Frontal cortex (tissue), 4 donors: ENCODE measurements at places on chromosomes 12 and 14. TPM values are rescaled to one million over a fixed set of nuclear protein-coding genes. Genes with fewer than 3 reads are reported as not detected.

GRCh38 chr12:94795520-94795919 lies 145.2 kb upstream of the TMCC3 start:
- DNase-seq, result no peak

- no peak for DNase-seq
Observed at GRCh38 chr12:102504280-102504679, 23.9 kb upstream of the IGF1 start.

DNA sequence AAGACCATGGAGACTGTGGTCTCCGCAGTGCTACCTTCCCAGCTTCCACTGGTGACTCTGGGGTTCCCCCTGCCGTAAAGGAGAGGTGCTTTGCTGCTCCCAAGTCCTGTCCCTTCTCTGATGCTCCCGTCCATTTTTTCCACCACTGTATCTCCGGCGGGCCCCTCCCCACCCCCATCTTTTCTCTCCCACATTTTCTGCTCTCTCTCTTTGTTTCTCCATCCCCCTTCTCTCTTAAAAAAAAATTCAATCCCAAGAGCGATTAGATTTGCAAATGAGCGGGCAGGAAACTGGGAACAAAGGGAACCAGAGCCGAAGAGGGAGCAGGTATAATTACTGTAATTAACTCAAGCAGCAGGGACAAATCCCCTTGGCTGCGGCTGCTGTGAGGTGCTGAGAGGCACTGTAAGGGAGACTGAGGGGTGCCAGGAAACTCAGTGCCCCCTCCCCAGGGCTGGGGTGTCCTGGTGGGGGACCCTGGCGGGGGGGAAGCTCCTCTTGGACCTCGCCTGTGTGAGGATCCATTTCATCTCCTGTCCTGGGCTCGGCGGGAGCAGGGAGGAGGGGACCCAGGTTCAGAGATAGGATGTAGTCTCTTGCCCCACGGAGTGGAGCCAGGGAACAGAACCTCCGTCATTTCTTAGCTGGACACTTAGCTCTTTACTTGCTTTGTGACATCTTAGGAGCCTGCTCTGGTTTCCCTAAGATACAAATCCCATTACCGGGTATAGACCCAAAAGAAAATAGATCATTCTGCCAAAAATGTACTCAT lies 140.4 kb upstream of the NRXN3 start:
- DNase-seq, result no peak

DNA sequence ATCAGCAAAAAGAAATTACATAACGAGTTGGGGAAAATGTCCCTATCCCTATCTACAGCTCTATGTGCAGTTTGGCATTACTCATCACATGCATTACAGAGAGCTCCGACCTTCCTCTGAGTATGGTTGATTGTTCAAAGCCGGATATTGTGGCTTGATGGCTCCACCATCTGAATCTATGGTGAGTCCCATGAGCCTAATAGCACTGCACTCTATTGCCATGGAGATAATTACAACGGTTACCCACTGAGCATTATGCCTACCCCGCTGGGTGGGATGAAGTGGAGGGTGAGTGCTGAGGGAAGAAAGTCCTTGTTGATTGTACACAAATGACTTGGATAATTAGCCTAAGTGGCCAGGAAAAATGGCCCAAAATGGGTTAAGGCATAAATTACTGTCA lies 800.5 kb downstream of the NRXN3 start:
- DNase-seq, result no peak

GRCh38 chr14:90580377-90581335 lies 183.8 kb downstream of the CALM1 start:
- DNase-seq, result no peak

DNA sequence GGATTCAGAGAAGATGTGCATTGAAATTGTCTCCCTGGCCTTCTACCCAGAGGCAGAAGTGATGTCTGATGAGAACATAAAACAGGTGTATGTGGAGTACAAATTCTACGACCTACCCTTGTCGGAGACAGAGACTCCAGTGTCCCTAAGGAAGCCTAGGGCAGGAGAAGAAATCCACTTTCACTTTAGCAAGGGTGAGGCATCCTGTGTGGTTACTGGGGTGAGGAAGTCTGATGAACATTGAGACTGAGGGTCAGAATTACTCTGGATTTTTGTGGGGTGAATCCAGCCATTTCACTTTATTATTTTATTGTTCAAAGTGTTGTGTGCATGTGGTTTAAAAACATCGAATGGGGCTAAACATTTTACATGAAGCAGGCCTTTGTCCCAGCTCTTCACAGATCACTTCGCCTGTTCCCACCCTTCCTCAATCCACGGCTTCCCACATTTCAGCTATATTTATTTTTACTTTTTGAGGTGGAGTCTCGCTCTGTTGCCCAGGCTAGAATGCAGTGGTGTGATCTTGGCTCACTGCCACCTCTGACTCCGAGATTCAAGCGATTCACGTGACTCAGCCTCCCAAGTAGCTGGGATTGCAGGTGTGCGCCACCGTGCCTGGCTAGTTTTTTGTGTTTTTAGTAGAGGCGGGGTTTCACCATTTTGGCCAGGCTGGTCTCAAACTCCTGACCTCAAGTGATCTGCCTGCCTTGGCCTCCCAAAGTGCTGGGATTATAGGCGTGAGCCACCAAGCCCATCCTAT lies 40.6 kb downstream of the SUPT16H start:
- no peak for DNase-seq

DNA sequence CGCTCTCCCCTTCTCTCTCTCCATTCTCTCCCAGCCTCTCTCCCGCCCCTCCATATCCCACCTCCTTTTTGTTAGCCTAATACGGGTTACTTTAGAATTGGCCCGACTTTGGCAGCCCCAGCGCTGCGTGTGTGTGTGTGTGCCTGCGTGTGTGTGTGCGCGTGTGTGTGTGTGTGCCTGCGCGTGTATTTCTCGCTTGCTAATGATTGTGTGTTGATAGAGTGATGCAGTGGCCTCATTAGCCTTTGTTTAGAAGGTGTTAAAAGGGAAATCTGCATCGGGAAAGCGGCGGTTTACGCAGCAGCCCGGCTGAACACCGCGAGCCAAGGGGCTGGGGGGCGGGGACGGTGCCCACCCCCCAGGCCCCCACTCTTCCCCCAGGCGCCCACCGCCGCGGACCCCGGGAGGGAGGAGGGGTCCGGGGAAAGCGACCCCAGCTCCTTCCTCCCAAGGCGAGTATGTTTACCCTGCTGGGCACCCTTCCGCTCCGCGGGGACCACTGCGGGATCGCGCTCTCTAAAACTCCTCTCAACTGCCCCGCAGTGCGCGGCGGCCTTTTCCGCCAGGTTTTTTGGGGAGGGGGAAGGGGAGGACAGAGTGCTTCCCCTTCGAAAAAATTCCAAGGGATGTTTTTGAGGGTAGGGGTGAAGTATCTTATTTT lies 6.8 kb upstream of the LHX5 start:
- no peak for DNase-seq

DNA sequence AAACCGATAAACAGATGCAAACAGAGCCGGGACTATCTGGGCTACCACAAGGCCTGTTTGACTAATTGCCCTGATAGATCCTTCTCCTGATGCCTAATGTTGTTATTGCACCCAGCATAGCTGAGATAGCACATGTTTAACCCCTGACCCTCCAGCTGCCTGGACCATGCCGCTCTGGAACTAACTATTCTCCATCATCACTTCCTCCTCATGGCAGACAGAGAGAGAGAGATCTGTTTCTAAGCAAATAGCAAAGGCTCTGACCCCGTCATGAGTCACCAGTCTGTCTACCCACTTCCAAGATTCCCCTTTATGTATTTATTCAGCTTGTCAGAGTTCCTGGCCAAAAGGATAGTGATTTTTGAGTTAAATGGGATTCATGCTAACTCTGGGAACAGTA lies 58.2 kb upstream of the FLRT2 start:
- no peak for DNase-seq

GRCh38 chr14:23121361-23121771 lies 2.3 kb upstream of the CEBPE start:
- DNase-seq, result no peak

GRCh38 chr12:67754933-67755697 lies 106.6 kb downstream of the DYRK2 start:
- no peak for DNase-seq

GRCh38 chr14:96584199-96584906 lies 82.2 kb downstream of the PAPOLA start:
- no peak for DNase-seq

GRCh38 chr12:30952015-30952414 lies 25.5 kb downstream of the TSPAN11 start:
- DNase-seq, result no peak

- no peak for DNase-seq
Observed at GRCh38 chr12:23947395-23947794, 2.1 kb downstream of the SOX5 start.

- DNase-seq, result no peak
Observed at GRCh38 chr14:23321572-23322547, 603 bp downstream of the PABPN1 start.

- no peak for DNase-seq
Observed at GRCh38 chr12:24864796-24865125, 84.1 kb downstream of the BCAT1 start.

DNA sequence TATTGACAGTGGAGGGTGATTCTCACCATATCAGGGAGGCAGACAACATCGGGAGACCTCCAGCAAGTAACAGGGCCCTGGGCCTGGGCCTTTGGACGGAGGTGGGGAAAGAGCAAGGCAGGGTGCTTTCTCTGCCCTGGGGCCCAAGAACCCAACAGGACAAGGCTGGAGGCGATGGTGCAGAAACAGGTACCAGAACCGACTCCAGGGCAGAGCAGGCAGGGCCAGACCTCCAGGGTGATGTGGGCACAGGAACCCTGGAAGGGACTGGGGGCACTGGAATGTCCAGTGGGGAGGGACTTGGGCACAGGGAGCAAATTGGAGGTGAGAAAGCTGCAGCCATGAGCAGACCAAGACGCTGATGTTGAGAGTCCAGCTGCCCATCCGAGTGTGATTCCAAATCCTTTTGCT lies 44.4 kb downstream of the PRMT8 start:
- DNase-seq, result no peak

DNA sequence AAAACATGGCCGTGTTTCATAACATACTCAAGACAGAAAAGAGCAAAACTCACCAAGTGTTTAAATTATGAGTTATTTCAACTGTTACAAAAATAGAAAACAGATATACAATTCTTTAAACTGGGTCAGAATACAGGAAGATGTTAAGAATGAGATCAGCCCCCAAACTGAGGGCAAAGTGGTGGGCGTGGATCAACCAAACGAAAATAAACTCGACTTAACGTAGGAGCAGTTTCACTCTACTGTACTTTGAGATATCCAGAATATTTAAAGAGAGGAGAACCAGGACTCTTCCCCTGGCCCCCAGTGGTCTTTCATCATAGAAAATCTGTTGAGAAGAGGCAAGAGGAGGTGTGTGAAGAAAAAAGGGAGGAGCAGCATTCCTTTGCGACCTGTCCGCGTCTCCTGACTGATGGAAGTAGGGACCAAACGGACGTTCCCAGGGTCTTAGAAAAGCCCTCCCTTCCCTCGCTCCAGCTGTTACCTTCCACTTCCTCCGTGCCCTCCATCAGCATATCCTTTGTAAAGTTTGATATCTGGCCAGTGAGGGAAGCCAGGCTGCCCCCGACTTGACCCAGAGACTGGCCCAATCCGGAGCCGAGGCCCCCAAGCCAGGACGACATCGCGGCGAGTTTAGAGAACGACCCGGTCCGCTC lies 668 bp downstream of the TRIP11 start:
- DNase-seq, result no peak

- DNase-seq, result no peak
Observed at GRCh38 chr12:32400866-32401265, 1.5 kb downstream of the FGD4 start.

DNA sequence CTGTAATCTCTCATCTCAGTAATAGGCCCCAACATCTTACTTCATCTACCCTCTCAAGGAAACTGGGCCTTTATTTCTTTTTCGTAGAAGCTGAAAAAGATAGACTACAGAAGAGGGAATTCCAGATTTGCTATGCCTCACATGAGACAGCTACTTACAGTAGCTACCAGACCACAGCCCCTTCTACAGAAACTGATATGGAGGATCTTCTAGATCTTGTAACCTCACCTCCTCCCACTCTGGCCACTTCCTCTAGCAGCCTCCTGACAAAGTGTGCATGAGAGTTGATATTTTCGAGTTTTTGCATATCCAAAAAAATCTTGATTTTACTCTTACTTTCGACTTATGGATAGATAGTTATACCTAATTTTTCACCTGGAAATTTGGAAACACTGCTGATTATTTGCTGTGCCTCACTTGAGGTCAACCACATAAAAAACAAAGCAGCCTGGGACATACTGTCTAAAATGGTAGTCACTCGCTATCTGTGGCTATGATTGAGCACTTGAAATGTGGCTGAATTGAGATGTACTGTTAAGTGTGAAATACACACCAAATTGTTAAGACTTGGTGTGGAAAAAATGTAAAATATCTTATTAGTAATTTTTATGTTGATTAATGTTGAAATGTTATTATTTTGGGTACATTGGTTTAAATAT lies 86.3 kb upstream of the NID2 start:
- no peak for DNase-seq

- DNase-seq, result no peak
Observed at GRCh38 chr14:106318700-106319099, 792.3 kb downstream of the TMEM121 start.

DNA sequence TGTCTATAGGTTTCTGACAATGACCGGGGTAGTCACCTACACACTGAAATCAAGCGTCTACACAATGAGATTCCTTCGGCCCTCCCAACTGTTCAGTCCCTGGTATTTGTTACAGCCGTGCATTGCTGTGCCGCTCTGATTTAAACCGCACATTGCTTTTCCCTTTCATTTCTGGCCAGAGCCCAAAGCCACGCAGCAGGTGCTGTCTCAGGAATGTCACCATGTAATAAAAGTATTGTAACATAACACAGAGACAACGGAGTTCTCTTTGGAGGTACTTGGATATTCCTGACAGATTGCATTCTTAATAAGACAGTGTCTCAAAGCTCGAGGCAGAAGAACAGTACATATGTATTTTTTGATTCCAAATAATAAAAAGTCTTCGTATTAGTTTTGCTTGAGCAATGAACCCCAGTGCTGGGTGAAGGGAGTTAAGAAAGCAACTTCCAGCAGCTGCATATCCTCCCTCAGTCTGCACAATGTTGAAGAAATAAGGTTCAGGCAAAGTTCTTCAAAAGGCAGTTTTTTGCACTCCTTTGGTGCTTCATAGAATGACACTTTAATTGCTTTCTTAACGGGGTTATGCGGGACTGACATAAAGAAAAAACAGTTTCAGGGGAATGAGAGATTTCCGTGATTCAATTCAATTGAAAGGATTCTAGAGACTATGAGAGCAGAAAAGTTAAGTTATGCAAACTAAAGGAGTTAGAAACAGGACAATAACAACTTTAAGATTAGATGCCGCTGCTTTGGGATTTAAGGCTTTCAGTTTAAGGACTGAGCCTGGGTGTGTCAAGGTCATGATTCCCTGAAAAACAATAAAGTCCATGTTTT lies 288.7 kb upstream of the FLRT2 start:
- no peak for DNase-seq

Gene CBLN3
- not detected for total RNA-seq

Gene RPGRIP1
- not detected for total RNA-seq

Gene HSPB8
- 0.41 TPM for total RNA-seq

Gene SPIC
- total RNA-seq, result not detected

Gene HELB
- 3.3 TPM for total RNA-seq

Gene EXD2
- total RNA-seq, result 51.8 TPM

Gene ARHGAP9
- total RNA-seq, result 1.2 TPM

Gene ZNF219
- total RNA-seq, result 6.9 TPM

Gene HHIPL1
- total RNA-seq, result 5.3 TPM

Gene EML5
- total RNA-seq, result 32.6 TPM
